ENCODE measurements at places on chromosomes 11 and 22.

DNA sequence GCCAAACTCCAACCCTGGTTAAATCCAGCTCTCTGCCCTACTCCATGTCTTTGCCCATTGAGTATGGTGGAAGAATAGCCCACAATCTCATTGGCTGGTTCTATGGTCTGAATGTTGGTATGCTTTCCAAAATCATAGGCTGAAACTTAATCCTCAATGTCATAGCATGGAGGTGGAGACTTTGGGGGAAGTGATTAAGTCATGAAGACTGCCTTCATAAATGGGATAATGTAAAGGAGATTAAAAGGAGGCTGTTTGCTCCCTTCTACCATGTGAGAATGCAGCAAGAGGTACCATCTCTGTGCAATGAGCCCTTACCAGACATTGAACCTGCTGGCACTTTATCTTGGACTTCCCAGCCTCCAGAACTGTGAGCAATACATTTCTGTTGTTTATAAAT is 54.4 kb upstream of the FDX1 start:
- no peak for DNase-seq
- H3K27me3 ChIP-seq: no peaks in the 10 kb centered on the region
- no peaks in the 10 kb centered on the region for H3K36me3 ChIP-seq

DNA sequence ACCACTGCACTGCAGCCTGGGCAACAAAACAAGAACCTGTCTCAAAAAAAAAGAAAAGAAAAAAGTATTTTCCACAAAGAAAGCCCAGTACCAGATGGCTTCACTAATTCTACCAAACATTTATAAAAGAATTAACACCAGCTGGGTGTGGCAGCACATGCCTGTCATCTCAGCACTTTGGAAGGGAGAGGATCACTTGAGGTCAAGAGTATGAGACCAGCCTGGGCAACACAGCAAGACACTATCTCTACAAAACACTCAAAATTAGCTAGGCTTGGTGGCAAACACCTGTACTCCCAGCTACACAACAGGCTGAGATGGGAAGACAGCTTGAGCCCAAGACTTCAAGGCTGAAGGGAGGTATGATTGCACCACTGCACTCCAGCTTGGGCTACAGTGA is 20.1 kb downstream of the RSF1 start:
- no peaks in the 10 kb centered on the region for H3K36me3 ChIP-seq
- DNase-seq: no peak
- no peak overlapping the region for H3K4me3 ChIP-seq
- peaks cover 18% of the 10 kb centered on the region for H3K4me1 ChIP-seq
- H3K27me3 ChIP-seq: no peaks in the 10 kb centered on the region

GRCh38 chr22:47043835-47044721 is 281.6 kb downstream of the TBC1D22A start:
- no peak overlapping the region for H3K4me3 ChIP-seq
- no peaks in the 10 kb centered on the region for H3K36me3 ChIP-seq
- H3K27me3 ChIP-seq: no peaks in the 10 kb centered on the region
- no peaks in the 10 kb centered on the region for H3K4me1 ChIP-seq
- H3K27ac ChIP-seq: no peak overlapping the region

GRCh38 chr11:17687946-17688670 is 31.3 kb upstream of the MYOD1 start:
- H3K4me1 ChIP-seq: no peaks in the 10 kb centered on the region
- H3K27ac ChIP-seq: no peak overlapping the region
- DNase-seq: no peak
- H3K36me3 ChIP-seq: no peaks in the 10 kb centered on the region
